ENCODE measurements at places on chromosomes 16 and 17.

DNA sequence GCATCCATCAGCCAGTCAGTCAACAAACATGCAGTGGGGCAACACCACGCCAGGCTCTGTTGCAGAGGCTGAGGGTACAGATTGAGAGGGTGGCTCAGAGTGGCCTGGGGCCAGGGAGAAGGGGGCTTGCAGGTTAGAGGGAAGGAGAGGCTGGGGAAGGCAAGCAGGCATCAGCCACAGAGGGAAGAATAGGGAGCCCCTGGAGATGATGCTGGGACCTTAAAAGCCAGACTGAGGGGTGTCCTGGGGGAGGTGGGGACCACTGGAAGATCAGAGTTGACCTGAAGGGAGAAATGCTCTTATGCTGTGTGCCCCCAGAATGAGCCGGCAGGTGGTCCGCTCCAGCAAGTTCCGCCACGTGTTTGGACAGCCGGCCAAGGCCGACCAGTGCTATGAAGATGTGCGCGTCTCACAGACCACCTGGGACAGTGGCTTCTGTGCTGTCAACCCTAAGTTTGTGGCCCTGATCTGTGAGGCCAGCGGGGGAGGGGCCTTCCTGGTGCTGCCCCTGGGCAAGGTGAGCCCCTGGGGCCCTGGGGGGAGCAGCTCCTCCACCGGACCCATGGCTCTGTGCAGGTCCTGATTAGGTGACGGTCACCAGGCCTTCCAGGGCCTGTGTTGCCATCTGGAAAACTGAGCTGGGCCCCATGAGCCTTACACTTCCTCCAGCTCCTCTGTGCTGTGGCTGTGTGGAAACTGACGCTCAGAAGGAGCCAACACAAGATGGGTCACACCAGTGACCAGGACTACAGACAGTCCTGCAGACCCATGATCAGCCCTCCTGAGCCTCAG is 1.7 kb downstream of the CORO1A start:
- DNase-seq, result no peak

DNA sequence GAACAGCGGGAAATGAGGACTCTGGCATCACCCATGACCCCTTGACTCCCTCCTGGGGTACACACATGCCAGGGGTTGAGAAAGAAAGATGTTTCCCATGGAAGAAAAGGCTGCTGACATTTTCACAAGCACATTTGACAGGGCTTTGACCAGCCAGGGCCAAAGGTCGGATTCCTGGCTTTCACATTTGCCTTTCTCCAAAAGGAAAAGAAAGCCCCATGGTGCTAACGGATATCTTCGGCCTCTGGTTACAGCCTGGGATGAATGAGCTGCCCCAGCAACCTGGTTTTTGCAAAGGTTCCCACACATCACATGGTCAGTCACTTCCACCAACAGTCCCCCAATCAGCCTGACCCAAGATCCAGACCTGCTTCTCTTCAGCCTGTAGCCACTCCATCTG is 478.2 kb upstream of the CDH11 start:
- DNase-seq, result no peak

DNA sequence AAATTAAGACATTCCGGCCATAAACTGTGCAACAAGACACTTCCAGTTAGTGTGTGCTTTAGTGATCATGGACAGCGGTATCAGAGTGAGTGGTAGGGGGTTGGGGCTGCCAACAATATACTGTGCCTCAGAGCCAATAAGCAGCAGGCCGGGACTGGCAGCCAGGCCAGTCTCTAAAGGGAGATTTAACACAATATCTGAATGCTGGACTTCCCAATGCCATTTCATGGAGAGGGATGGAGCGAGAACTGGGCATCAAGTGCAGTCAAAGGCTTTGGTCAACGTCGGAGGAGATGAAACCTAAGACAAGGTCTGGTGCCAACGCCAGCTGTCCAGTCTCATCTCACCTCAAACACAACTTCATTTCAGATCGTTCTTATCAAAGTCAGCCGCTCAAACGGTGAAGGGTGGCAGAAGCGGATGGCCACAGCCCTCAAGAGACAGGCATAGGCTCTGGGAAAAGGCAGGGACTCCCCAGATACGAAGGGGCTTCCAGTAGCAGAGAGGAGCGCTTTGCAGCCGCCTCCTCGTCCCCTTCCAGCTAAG is 935 bp downstream of the USP32 start:
- DNase-seq, result peak; percentile 42

DNA sequence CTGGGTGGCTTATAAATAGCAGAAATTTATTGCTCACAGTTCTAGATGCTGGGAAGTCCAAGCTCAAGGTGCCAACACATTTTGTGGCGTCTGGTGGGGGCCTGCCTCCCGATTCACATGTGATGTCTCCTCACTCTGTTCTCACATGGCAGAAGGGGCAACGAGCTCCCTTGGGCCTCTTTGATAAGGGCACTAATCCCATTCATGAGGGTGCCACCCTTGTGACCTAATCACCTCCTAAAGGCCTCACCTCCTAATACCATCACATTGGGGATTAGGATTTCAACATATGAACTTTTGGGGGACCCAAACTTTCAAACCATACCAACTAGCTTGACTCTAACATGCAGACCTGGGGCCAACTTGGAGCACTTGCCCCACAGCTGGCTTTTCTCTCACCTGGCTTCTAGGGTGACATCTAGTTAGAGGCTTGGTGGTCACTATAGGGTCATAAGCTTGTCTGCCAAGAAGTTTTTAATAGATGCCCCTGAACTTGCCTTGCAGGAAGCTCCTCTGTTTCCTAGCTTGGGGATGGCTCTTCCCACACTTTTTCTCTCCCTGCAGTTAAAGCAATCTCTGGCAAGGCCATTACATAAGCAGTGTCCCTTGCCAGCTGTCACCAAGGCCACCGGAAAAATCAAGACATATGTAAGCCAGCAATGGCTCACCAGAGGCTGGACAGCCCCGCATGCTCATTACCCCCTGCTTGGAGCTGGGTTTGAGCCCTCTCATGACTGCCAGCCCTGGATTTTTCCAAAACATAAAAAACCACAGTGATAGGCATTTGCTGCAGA is 8.4 kb upstream of the MED9 start:
- DNase-seq, result no peak

DNA sequence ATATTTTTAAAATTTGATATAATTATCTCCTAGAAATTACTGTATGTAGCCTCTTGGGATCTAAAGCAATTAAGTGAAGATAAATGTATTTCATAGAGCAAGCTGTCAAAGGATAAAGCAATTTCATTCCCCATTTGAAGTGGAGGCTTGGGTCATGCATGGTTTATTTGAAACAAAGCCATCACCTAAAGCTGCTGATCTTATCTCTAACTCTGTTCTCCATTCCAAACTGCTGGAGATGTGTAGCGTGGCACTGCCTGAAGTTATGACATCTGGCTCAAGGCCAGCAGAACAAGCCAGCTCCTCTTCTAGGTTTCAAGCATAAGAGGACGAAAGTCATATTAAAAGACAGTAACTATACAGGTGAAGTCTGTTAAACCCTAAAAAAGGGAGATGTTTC is 83.9 kb downstream of the HIC1 start:
- peak; percentile 51 for DNase-seq

GRCh38 chr17:30824002-30824355 is 513 bp downstream of the CRLF3 start:
- peak; percentile 31 for DNase-seq

GRCh38 chr16:89700649-89701424 is 668 bp downstream of the SPATA2L start:
- peak; percentile 71 for DNase-seq

DNA sequence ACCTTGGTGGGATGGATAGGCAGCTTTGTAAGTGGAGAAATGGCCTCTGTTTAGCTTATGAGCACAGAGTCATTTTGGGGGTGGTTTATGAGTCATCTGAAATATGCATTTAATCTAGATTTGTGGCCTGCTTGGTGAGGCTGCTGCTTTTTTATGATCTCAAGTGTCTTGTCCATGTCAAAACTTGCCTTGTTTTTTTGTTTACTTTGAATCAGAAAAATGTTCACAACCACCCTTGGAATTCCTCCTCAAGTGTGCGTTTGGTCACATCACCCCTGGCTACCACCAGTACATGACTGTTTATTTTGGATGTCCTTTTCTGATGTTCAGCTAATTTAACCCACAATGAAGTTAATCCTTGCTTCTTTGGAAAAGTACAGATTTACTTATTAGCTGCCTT is 64.6 kb downstream of the FTO start:
- peak; percentile 70 for DNase-seq

- DNase-seq, result no peak
Measured at GRCh38 chr17:61029181-61029580, 351.5 kb downstream of the BCAS3 start.

- DNase-seq, result peak; percentile 77
Measured at GRCh38 chr16:68644715-68645493, at the start of gene CDH3. Gene CDH3, plus strand, starts transcription at chr16:68645310. Its CDS starts 70 bp downstream, at chr16:68645380.

- no peak for DNase-seq
Measured at GRCh38 chr17:55620023-55620422, 102.6 kb downstream of the TMEM100 start.

- DNase-seq, result no peak
Measured at GRCh38 chr17:71558901-71559300, 561.9 kb upstream of the SOX9 start.

- peak; percentile 88 for DNase-seq
Measured at GRCh38 chr17:76262732-76263344, 2.3 kb upstream of the UBALD2 start.

DNA sequence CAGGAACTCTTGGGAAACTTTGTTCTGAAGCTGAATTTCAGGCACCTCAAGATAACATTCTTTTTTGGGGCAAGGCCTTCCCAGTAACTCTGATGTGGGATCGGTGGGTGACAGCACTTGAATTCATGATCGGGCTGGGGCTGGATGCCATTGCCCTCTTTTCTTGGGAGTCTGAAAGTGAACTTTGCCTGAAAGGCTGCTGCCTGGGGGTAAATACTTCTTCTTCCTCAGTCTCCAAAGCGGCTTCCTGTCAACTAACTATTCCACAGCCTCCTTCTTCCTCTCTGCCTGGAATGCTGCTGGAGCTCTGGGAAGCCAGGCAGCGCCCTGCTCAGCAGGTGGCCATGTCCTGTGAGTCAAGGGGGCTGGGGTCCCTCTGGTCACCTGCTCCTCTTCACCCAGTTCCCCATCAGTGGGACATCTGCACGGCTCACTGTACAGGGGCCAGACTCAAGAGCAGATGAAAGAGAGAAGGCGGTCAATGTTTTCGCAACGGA is 79.5 kb downstream of the WIPI1 start:
- no peak for DNase-seq

- DNase-seq, result no peak
Measured at GRCh38 chr16:14109077-14109775, 38.1 kb downstream of the MRTFB start.

DNA sequence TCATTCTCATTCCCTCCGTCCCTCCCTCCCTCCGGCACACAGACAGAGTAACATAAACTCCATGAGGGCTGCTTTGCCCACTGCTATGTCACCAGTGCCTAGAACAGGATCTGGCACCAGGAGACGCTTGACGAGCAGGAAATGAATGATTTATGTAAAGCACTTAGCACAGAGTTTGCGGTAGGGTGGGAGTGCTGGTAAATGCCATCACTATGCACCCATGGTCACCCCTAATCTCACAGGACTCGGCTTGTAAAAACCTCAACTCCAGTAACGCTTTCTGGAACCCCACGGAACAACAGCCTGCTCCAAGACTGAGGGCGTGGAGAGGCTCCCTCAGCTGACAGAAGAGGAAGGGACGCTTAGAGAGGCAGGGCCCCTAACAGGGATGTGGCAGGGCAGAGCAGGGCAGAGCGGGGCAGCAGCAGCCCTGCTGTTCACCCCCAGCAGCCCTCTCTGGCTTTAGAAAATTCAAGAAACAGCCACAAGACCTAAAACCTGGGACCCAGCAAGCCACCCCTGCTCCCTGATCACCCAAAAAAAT is 156.9 kb downstream of the C16orf78 start:
- no peak for DNase-seq

- DNase-seq, result no peak
Measured at GRCh38 chr17:73533781-73534180, 110.5 kb downstream of the SDK2 start.

DNA sequence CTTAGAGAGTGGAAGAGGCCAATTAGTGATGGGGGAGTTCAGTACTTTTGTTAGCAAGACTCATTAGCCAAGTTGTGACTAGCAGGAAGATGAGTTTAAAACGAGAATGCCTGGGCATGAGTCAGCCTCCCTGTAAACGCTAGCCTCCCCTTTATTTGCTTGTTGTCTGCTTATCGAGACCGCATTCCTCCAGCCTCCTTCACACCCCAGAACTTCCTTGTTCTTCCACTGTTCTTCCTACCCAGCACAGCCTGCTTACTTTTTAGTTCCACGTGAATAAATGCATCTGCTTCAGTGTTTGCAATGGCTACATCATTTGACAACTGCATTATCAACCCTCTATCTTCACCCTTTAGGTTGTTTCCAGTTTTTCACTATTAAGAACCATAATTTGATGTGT is 20.2 kb upstream of the OR3A1 start:
- DNase-seq, result peak; percentile 52

- no peak for DNase-seq
Measured at GRCh38 chr16:89084814-89085612, 8.6 kb upstream of the ACSF3 start.

DNA sequence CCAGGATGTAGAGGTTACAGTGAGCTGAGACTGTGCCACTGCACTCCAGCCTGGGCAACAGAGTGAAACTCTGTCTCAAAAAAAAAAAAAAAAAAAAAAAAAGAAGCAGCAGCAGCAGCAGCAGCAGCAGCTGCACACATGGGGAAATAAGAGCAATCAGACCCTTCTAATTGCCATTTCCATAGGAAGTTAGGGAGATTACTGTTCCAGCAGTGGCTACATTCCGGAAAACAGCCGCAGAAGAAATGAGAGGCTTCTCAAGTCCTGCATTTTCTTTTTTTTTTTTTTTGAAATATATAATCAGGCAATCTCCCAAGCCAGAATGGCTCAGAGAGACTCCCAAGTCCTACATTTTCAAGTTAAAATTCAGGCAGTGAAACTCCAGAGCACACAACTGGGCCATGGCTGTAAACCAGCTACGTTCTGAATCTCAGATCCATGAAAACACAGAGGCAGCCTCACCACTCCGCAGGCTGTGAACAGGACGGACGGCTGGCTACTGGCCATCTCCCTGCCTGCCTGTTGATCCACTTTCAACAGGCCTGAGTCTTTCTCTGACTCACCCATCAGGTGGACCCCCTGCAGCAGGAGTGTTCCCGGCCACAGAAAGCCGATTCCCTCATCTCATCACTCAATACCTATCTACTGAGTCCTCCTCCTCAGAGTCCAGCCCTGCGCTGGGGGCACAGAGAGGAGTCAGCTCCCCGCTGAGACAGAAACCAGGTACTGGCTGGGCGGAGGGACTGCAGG is 15.0 kb downstream of the TRPV1 start:
- peak; percentile 46 for DNase-seq

DNA sequence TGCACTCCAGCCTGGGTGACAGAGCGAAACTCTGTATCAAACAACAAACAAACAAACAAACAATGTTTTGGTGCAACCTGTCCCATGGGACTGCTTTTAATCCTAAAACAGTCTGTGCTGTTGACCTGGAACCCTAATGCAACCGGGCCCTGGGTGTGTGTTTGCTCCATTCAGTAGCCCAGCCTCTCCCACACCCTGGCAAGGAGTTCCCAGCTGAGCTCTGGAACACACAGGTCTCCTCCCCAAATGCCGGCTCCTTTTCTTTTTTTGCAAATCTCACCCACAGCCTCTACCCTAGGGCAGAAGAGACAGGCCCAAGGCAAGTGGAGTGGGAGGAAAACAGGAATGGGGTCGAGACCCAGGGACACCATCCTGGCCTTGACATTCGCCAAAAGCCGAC is 29.8 kb upstream of the RASD1 start:
- no peak for DNase-seq

- DNase-seq, result peak; percentile 32
Measured at GRCh38 chr16:46884513-46885293, 541 bp downstream of the GPT2 start.

- DNase-seq, result no peak
Measured at GRCh38 chr17:61394630-61395408, 4.8 kb upstream of the TBX2 start.

- DNase-seq, result no peak
Measured at GRCh38 chr17:71634376-71634775, 486.4 kb upstream of the SOX9 start.

GRCh38 chr16:19994466-19995170 is 79.1 kb downstream of the GPR139 start:
- no peak for DNase-seq

Data from kidney tubule cell (primary cell).